ENCODE measurements at places on chromosomes 12 and 14.

DNA sequence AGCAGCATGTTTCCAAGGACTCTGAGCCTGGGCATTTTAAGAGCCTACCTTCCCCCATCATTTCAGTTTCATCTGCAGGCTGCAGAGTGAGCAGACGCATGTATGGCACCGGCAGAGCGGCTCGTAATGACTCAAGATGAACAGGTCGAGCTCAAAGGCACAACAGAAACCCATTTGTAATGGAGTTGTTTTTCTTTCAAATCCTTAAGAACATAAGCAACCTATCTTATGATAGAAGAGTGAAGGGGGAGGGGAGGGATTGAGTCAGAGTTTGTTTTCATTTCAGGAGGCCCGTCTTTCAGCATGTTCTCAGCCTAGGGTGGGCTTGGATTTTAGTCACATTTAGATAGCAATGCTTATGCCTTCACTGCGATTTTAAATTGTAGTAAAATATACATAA, 54.9 kb upstream of the CISTR start:
- DNase-seq = no peak

DNA sequence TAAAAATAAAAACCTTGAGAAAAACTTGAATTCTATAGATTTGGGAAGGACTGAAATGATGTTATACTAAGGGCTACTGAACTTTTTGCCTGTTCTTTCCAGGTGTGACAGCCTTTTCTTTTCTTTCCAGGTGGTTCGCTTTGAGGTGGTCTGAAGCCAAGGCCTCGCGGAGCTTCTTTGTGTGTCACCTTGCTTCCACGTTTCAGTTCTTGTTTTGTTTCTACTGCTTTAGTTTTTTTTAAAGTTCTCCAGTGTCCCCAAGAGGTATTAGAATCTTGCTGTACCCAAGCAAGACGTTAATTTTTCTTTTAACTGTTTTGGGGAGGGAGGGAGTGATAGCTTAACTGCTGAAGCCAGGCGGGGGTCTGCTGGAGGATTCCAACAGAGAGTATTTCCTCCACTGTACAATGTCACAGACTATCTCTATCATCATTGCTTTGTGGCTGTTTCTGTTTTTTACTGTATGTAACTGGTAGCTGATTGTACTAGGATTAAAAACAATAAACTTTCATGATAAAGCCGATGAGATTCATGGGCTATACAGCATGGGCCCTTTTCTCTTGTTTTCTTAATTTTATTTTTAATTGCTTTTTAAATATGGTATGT, 40.2 kb downstream of the PROX2 start:
- DNase-seq = no peak

- DNase-seq = no peak
Measured at GRCh38 chr14:62661818-62662217, 383.4 kb downstream of the KCNH5 start.

DNA sequence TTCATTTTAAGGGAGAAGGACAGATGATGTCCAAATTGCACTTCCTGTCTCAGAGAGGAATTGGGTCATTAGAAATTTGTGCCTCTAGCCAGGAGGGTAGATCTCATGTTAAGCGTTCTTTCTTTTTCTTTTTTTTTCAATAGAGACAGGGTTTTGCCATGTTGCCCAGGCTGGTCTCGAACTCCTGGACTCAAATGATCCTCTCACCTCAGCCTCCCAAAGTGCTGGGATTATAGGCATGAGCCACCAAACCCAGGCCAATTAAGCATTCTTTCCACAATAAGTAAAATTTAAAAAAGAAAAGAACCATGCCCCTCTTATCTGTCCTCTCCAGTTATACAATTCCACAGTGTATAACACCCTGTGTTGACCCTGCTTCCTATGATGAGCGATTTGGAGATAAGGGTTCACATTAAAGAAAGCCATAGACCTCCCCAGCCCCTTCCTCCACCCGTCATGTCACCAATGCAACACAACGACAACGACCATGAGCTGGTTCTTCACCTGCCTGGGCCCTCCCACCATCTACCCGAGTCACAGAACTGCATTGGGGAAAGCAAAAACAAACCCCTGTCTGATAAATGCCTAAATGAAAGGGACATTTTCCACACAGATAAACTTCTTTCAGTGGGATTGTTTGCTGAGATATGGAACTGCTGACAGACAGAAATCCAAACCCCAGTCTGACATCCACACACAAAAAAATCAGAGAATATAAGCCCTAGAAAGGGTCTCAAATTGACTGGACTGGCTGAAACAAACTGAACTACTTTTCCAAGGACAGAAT, 37.3 kb downstream of the SSH1 start:
- DNase-seq = no peak

GRCh38 chr12:30996255-30996654, 69.7 kb downstream of the TSPAN11 start:
- DNase-seq = no peak

- DNase-seq = no peak
Measured at GRCh38 chr12:112848972-112849371, 57.4 kb downstream of the RPH3A start.

DNA sequence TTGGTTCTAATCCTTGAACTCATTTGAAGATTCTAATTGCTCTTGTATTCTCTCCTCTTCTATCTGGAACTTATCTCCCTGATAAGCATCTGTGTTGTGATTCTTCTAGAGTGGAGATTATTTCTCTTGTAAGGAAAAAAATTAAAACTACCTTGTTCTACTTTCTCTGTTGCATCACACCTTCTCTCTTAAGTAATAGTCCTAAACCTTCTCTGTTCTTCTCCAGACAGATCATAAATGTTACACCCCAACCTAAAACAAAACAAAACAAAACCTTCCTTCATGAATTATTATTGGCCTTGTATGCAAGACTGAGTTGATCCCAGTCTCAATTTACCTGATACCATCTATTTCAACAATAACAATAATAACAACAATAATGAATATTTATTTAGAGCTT, 612.1 kb downstream of the DIO2 start:
- no peak for DNase-seq

DNA sequence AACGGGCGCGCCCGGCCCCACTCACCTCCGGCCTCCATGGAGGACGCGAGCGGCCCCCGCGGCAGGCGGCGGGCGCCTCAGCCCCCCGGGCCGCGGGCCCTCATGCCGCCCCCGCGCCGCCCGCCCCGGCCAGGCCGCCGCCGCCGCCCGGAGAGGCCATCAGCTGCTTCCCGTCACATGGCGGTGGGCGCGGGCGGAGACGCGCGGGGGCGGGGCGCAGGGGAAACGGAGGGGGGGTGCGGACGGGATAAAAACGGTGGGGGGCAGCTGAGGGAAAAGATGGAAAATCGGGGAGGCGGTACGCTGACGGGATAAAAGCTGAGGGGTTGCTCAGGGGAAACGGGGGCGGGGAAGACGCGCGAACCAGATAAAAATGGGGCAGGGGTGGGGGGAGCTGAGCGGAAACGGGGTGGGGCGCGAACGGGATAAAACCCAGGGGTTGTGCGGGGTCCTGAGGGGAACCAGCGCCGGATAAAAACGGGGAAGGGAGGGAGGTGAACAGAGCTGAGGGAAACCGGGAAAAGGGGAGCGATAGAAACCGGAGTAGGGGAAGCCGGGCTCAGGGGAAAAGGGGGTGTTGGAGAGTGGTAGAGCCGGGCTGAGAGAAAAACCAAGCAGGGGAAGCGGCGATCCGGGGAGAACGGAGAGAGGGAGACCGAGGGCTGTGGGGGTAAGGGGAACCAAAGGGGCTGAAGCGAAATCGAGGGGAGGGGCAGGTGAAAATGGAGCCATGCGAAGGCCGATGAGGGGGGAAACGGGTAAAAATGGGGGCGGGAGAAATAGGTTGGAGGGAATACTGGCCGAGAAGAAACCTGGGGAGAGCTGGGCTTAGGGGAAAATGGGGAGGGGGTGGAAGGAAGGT, at the start of gene WSB2:
TSS of gene WSB2 (minus strand) at position 169 of the 862 bp plus-strand sequence. CDS start at position 38, 131 bp downstream.
- DNase-seq = peak; percentile 56

- DNase-seq = no peak
Measured at GRCh38 chr14:105445290-105445689, 25.7 kb downstream of the MTA1 start.

GRCh38 chr14:49962621-49963020, 69.7 kb downstream of the ARF6 start:
- no peak for DNase-seq

GRCh38 chr12:108305991-108306501, 33.1 kb downstream of the CMKLR1 start:
- DNase-seq = no peak

DNA sequence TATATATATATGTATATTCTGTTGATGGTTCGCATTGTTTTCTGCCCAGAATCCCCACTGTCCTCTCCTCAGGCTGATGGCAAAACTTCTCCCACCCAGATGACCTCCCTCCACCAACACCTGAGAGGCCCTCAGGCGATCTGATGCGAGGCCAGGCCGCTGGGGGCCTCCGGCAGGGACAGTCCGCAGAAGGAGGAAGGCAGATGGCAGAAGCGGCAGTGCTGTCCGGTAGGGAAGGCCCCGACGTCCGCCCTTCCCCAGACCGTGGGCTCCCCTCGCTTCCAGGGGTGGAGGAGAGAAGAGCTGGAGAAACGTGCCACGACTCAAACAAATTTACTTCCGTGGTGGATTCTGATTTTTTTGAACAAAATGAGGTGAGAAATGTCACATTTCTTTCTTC, 178.3 kb upstream of the RGS6 start:
- DNase-seq = no peak

DNA sequence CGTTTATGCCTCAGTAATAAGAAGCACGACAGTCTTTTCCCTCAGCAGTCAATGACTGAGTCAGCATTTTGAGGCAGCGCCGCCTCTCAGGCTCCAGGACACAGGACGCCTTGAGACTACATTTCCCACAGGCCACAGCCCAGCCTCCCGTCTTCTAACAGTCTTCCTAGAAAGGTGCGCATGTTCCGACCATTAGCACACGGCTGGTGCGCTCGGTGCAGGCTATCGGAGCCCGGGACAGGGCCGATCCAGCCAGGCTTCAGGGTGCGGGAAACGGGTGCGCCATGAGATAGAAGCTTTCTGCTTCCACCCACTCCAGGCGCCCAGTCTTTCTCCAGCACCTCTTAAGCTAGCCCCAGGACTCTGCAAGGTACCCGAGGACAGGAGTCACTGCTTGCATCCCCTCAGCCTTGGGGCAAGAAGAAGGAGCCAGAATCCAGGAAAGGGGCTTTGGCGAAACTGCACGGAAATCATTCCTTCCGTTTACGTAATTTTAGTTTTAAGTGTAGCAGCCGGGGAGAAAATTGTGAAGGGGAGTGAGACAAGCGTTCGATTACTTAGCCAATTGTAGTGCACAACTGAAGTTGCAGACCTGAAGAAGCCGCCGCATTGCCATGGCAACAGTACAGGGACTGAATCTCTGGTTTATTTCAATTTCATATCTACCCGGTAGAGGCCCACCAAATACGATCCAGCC, 54.0 kb downstream of the ZNF641 start:
- peak; percentile 9 for DNase-seq

DNA sequence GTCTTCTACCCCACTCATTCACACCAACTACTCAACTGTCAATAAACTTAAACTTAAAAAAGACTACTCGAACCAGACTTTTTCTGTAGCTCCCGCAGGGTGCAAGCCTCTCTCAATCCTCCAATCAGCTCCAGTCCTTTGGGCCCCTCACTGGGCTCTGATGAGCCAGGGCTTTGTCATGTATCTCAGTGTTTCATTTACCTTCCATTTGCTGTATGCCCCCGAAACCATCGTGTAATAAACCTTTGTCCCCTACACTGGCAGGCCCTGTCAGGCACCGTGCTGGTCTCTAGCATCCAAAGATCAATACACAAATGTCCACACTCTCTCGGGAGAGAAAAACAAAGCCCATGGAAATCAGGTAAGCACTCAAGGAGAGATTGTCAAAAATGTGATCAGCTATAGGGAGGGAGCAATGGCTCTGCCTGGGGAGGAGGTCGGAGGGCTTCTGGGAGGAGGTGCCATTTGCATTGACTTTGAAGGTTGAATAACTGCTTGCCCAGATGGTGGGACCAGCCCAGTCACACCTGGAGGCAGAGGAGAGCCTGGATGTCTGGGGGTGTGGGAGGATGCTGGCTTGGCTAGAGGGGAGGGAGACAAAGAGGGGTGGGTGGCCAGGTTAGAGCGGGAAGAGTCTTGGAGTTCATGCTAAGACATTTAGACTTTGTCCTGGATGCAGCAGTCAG, 42.1 kb upstream of the DICER1 start:
- DNase-seq = no peak

DNA sequence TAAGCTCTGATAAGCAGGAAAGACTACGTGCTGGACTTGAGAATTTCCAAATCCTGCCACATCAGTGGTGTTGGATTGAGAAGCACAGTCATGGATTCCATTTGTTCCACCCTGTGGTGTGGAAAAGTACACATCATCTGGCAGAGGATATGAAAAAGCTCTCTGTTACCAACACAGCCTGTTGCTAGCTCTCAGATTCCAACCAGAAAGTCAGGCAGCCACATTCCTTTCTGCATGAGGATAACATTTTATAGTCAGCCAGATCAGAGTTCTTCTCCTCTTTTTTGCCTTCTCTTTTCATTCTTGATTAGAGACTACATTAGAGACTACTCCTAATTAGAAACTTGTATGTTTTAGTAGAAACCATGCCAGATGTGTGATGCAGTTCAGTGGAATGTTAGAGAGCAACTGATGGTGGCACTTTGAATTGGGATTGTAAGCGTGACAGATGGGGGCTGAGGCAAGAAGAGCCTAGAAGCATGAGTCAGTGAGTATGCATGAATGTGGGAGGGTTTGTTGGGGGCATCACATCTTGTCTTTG, 61.2 kb upstream of the STXBP6 start:
- no peak for DNase-seq

DNA sequence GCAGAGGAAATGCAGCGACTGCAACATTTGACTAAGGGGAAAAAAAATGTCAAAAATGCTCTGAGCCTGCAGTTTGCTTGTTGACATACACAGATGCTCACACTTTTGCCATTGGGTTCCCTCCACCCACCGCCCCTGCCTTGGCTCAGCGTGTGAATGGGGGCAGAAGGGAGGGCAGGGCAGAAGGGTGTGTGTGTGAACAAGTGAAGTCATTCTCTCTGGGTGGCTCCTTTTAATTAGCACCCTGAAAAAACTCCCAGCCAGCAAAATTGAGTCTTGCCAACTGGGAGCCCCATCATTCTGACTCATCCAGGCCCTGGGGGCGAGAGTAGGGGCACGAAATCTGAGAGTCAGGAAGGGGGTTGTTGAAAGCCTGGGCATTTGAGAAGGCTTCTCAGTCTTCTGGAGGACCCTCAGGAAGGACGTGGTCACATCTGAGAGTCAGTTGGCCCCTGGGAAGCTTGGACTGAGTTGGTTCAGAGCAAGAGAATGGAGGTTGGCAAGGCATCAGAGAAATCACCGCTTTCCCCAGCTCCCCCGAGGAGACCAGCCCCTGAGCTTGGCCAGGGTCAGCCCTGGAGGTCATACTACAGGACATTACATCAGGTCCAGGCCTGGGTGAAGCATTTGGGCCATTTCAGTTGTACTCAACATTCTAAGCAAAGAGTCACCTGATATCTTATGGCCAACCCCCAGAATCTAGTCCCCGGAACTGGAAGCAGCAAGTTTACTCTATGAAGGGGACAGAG, 22.7 kb upstream of the KRT78 start:
- DNase-seq = no peak

All from stimulated activated CD4-positive, alpha-beta T cell treated with anti-CD3 and anti-CD28 coated beads, TNF-alpha, amount 100 ng/mL, for 4 hours (primary cell).